Activated CD4-positive, alpha-beta T cell treated with anti-CD3 and anti-CD28 coated beads, Interleukin-10, Interleukin-2, amounts not matched to agents 100 ng/mL and 50 ng/mL, durations not matched to agents 16 hours and 8 hours (primary cell): ENCODE measurements at places on chromosomes 3 and 15.

DNA sequence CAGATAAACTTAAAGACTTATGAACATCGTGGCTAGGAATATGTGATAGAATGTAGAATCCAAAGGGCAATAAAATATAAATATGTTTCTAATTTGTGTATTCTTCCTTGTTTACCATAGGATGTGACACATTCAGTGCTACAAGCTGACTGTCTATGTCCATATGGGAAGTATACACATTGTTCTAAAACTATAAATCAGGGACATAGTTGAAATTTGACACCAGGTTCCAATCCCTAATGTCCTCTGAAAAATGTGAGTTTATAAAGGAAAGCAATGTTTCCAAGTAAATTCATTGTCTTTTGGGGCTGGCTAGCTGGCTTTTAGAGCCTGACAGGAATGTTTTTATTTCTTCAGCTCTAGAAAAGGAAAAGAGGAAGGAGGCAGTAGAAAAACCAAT, 273.6 kb downstream of the CNTN4 start:
- no peak for DNase-seq

GRCh38 chr3:55069950-55070349, 142.1 kb upstream of the LRTM1 start:
- no peak for DNase-seq

DNA sequence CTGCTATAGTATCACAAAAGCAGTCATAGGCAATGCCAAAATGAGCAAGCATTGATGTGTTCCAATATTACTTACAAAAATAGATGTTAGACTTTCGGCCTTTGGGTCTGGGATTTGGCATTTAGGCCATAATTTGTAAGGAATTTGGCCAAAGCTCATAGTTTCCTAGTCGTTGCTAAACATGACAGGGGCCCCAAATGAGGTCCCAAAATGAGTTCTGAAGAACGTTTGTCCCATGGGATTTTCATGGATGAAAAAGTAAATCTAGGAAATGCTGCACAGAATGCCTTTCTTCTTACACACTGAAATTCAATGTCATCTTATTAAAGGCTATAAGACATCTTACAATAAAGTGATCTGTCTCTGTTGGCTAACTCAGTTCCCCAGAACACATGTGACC, 456.0 kb downstream of the CNTN4 start:
- DNase-seq: no peak

- peak; percentile 16 for DNase-seq
Observed at GRCh38 chr15:48644827-48645557, 517 bp downstream of the FBN1 start.

DNA sequence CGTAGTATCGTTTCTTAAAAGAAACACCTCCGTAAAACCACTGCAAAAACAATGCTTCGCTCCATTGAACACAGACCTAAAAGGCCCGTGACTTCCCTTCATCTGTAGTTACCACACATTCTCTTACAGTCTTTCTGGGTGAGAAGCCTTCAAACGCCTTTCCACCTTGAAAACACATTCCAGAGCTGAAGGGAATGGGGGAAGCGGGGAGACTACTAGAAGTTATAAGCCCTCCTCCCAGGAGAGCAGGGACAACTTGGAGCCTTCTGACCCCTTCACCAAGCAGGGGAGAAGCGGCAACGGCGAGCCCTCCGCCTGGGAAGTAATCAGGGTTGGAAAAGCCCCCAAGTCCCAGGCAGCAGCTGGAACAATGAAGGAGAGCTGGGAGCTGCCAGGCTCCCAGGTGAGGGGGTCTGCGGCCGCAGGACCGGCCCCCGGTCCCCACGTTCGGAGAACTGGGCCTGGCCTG, 461 bp downstream of the SECISBP2L start:
- DNase-seq: peak; percentile 11

GRCh38 chr3:50203113-50203808, 1.8 kb upstream of the SLC38A3 start:
- no peak for DNase-seq

GRCh38 chr15:48992096-48992495, 28.4 kb upstream of the SHC4 start:
- DNase-seq: no peak

DNA sequence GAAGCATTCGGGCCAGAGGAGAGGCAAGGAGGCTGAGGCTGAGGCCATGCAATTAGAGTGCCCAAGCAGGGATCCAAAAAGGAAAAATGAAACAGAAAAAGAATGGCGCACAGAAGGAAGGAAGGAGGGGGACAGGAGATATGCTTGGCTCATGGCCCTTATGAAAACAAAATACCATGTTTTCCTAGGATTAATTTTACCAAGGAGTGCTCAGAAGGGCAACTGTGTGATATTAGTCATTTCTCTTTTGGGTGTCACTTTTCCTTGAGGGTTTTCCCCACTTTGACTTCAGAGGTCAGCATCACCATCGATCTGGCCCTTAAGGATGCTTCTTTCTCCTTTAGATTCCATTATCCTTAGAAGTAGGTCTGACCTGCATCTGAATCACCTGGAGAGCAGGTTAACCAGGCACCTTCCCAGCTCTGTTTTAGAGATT, 1.4 kb downstream of the PARP14 start:
- no peak for DNase-seq

GRCh38 chr3:27186013-27186412, 183.2 kb downstream of the NEK10 start:
- DNase-seq: no peak

GRCh38 chr3:82293867-82294266, 532.4 kb upstream of the GBE1 start:
- no peak for DNase-seq

- DNase-seq: no peak
Observed at GRCh38 chr15:74262625-74263024, 26.5 kb downstream of the CCDC33 start.

DNA sequence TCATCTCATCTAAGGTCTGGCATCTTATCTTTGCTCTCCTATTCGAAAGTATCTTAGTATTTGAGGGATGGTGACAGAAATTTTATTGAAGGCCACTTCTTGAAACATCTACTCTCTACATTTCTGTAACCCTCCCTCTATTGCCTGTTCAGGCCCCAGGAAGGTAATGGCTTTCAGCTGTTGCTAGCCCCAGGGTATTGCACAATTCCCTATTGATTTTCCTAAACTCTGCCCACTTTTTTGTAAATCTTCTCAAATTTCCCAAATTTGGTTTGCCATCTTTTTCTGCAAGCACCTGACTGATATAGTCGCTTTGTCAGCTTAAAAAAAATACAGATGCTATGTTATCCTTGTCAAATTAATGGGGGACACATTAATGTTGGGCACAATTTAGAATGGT, 242.1 kb downstream of the RAP2B start:
- DNase-seq: no peak

DNA sequence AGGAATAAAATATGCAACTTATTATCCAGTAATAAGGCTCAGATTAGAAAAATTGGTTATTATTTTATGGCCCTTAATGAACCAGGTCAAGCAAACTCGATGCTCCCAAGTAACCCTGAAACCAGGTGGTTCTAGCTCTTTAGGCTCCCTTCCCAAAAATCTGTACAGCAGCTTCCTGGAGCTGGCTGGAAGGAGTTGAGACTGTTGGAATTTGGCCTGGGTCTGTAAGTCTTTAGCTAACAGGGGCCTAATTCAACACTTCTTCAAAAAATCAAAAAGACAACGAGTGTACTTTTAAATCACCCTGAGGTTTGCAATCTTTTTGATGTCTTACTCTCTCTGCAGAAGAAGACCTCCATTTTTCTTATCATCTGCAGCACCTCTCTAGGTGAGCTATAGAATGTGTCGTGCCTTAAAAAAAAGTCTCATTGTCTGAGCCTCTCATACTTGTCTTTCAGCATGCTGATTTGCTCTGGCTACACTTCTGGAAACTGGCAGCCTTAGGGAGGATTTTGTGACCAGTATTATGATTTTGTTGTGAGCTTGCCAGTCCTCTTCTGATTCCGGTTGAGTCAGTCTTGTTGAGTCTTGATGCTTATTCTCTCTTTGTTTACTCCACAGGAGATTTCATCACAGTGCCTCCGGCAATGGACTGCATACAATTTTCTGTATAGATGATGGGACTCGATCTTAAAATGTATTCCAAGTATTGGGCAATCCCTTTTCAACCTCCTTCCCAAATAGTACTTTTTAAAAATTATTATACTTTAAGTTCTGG, 235.0 kb upstream of the KBTBD8 start:
- no peak for DNase-seq

DNA sequence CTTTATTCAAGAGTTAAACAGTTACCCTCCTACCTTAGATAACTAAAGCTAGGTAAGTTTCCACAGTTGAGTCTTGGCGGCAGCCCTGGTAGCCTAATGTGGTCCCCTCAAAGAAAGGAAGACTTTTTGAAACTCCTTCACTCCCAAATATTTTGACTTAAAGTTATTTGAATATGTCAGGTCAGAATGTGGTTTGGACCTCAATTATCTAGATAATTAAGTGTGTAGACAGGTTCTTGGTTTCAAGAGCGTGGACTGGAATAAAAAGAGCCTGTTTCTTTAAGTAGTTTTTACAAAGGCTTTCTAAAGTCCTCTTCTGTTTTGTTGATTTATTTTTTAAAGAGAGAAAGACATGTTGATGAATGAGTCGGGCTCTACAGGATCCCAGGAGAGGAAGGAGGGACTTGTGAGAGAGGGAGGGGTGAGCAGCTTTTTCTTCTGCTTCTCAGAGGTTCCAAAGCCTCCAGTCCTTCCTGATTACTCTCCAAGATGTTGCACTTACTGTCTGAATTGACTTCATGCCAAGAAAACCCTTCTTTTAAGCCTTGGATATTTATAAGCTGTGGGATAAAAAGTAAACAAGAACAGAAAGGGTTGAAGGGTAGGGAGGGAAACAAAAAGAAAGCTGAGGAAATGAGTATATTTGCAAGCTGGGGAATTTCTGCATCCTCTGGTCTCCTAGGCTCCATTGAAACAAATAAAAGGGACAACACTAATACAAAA, 457.4 kb downstream of the IGSF11 start:
- no peak for DNase-seq

GRCh38 chr15:82093774-82094211, 48.0 kb upstream of the MEX3B start:
- DNase-seq: no peak

GRCh38 chr15:29127506-29128430, 141.9 kb downstream of the NSMCE3 start:
- DNase-seq: no peak

GRCh38 chr15:79881668-79882067, 15.1 kb downstream of the MTHFS start:
- no peak for DNase-seq

DNA sequence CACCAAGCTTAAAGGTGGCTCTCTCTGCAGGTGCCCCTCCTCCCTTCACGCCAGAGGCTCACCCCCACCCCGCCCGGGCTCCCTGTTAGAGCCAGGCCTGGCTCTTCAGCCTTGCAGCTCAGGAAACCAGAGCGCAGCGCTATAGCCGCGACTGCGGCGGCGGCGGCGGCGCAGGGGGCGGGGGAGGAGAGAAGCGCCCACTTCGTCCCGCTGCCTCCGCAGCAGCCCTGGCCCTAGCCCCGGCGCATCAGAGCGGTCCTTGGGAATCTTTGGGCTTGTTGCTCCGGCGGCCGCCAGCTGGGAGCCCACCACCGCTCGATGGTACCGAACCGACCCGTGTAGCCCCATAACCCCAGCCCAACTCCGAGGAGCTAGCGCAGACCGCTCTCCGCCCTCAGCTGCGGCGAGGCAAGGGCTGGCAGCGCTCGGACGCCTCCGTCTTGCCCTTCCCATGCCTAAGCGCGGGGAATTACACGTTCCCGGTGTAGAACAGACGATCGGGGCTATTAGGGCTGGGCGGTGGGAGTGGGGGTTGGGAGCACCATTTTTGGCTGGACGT, 1.2 kb downstream of the RASGRF1 start:
- DNase-seq: no peak

DNA sequence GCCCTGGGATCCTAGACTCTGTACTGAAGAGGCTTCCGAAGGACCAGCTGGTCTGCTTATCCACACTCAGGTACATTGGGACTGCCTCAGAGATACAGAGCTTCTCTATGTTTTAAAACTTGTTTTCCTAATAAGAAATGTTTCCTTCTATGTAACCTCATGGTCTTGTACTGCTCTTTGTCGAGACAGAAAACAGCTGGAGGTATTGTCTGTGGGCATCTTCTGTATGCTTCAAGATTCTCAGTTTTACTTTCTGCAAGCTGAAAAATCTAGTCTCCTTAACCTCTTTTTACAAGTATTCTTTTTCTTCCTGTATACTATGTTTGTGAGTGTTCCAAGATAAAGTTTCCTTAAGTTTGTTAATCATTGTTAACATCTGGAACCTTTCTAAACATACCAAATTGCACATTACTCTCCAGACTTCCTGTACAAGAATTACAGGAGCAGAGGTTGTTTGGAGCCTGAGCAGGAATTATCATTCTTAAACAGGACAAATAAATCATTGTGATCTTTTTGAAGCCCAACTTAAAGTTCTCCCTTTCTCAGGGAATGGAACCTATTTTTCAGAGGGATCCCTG, 358.3 kb upstream of the CFAP20DC start:
- DNase-seq: no peak

DNA sequence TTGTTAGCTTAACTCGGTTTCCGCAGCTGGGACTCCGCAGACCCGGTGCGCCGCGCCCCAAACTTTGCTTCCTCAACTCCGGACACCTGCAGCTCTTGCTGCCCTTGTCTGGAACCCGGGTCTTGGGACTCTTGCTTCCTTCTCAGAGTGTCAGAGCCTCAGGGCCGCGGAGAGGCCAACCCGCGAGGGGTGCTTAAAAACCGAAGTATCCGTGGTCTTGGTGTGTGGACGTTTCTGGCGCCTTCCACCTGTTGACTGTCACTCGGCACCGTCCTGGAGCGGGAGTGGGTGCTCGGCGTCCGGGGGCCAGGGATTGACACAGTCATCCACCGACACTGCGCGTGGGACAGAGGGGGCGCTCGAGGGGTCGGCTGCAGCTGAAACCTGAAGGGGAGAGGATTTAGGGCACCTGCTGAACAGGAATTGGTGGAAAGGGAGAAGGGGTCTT, 386 bp downstream of the SQOR start:
- peak; percentile 79 for DNase-seq

DNA sequence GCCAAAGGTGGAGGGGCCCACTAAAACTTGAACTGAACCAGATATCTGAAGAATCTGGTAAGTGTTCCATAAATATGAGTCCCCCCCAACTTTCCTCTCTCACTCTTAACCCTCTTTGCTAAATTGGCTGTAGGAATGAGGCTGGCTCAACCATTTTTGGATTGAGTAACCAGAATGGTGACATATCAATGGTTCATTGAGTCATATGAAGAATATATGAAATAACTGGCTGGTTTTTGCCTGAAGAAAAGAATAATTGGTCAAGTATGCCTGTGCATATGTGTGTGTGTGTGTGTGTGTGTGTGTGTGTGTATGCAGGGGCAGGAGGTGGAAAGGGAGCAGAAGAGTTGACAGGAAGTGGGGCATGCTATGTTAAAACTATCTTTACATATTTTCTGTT, 472.9 kb upstream of the THBS1 start:
- DNase-seq: no peak

GRCh38 chr3:146390957-146391356, 78.4 kb downstream of the PLSCR2 start:
- no peak for DNase-seq

GRCh38 chr3:63685340-63685739, 32.9 kb downstream of the SNTN start:
- DNase-seq: no peak

DNA sequence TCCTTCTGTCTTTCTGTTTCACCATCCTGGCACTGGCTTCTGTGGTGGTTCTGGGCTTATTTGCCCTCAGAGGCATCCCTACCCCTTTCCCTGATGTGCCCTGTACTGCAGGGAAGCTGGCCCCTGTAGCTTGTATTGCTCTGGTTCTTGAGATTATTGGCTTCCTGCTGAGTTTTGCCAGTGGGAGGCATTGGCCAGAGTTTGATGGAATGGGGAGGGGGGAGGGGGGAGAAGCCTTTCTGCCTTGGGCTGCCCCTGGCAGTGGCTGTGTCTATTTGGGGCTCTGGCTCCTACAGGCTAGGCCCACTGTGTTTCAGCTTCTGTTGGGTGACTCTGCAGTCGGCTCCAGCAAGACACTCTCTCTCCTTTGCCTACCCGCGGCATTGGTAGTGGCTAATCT, 41.6 kb upstream of the SEMA6D start:
- no peak for DNase-seq
